ENCODE measurements at places on chromosomes 3 and 15. TPM values are rescaled to one million over a fixed set of nuclear protein-coding genes. Genes with fewer than 3 reads are reported as not detected.

Gene TMOD2
- total RNA-seq: 8.0 TPM

Gene GPR27
- total RNA-seq: under 0.01 TPM

Gene BOC
- total RNA-seq: 3.9 TPM

Gene IQSEC1
- total RNA-seq: 11.8 TPM

Gene IVD
- total RNA-seq: 61.8 TPM

Gene FGD5
- 1.0 TPM for total RNA-seq

Gene EXOSC7
- 58.8 TPM for total RNA-seq

Gene CSTA
- 7.9 TPM for total RNA-seq

Gene CACNA2D2
- under 0.01 TPM for total RNA-seq

Gene TJP1
- total RNA-seq: 53.7 TPM

Gene ANKUB1
- total RNA-seq: not detected

Gene OR5K1
- not detected for total RNA-seq

Gene CAPN3
- 1.8 TPM for total RNA-seq

Gene NMNAT3
- 2.8 TPM for total RNA-seq

Gene MCCC1
- total RNA-seq: 29.1 TPM

Gene IQCF5
- total RNA-seq: not detected

Gene INKA1
- total RNA-seq: 3.3 TPM

Gene KBTBD13
- not detected for total RNA-seq

Gene SYNPR
- not detected for total RNA-seq

Gene SKOR1
- 0.17 TPM for total RNA-seq

Gene C3orf22
- total RNA-seq: not detected

Gene PLCL2
- 11.0 TPM for total RNA-seq

Gene PTH1R
- total RNA-seq: 4.3 TPM

Gene KCNMB3
- 1.5 TPM for total RNA-seq

Gene NEK10
- total RNA-seq: 23.0 TPM

Gene HIGD2B
- 0.26 TPM for total RNA-seq

Gene C3orf49
- total RNA-seq: not detected
